ENCODE measurements at places on chromosomes 6 and 20.
A peak's percentile ranks its signal among the peaks of the same experiment; 100 is the strongest.

- DNase-seq, result no peak
Observed at GRCh38 chr6:42391441-42391840, 60.3 kb downstream of the TRERF1 start.

DNA sequence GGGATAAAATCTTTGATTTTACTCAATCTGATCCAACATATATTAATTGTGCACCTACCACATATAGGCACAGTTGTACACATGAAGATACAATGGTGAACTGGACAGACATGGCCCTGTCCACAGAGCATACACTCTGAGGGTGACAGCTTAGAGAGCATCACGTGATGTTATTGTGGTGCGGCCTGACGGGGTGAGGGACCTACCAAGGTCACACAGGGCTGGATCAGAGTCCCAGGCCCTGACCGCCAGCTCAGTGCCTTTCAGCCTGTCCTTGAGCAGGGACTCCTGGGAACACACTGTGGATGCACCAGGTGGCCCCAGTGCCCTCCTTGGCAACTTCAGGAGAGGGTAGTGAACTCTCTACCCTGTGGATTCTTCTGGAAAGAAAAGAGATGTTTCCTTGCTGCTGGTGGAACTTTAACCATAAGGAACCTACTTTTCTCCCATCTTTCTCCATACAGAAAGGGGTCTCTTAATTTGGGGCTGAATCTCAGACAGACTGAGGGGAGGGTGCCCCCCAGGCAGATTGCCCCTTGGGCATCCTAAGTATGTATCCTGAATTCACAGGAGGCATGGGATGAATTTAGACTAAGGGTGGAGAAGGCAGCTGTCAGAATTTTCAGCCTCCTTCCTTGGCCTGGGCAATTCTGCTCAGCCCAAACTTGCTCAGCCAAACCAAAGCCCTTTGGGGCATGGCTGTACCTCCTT, 26.5 kb downstream of the PCK1 start:
- DNase-seq, result no peak

DNA sequence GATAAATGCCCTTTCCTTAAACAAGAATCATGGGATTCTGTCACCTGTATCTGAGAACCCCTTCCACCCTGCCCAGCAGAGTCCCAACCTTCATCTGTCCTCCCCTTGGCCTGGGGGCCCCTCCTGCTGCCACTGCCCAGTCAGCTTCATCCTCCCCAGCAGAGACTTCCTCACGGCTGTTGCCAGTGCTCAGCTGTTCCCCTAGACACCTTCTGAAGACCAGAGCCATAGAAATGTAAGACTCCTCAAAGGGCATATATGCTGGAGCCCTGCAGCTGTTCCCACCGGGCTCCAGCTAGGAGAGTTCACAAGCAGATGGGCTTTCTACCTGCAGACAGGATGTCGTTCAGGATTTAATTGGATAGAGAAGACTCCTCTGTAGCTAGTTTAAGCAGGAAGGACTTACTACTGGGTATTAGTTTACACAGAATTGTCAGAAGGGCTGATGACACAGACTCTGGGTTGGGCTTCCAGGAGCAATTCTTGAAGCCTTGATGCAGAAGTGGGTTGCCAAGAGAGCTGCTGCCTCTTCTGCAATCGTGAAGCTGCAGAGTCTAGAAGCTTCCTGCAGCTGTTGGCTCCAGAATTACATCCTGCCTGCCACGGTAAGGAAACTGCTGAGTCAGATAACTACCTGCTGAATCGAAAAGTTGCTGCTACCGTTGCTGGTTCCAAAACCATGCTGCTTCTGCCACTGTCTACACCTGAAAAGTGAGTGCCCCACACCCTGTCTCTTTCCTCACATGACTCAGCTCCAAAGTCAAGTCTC, 57.1 kb upstream of the MLN start:
- DNase-seq, result no peak

GRCh38 chr20:13425381-13426135, 204.5 kb downstream of the ISM1 start:
- DNase-seq, result no peak

GRCh38 chr6:133553652-133554051, 312.5 kb downstream of the EYA4 start:
- no peak for DNase-seq

GRCh38 chr6:118387921-118388701, 160.0 kb upstream of the PLN start:
- DNase-seq, result peak; percentile 68

- no peak for DNase-seq
Observed at GRCh38 chr6:169117663-169118062, 136.0 kb downstream of the THBS2 start.

DNA sequence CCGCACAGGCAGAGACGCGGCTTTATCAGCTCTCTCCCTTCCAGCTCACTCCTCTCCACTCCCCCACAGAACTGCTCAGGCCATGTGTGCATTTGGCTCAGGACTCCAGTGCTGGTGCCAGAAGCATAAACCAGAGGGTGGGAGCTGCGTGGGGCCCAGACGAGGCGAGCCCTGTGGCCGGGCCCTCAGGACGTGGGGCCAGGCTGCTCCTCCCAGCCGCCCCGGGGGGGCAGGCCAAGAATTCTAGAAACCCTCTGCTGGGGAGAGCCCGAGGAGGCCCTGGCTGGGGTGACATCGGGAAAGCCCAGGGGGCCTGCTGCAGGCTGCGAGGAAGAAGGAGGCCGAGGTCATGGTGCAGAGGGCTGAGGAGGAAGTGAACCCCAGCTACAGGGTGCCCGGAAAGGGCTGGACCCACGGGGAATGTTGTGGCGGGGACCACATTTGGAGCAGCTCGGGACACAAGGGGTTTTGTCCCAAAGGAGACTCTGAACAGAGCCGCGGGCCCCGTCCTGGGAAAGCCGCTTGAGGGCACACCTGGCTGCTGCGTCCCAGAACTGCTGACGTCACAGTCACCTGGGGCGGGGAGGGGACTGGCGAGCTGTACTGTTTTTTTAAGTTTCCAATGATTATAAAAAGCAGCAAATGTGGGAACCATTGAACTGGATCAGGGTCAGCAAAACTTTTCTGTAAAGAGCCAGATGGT, 107.1 kb downstream of the BANF2 start:
- no peak for DNase-seq

DNA sequence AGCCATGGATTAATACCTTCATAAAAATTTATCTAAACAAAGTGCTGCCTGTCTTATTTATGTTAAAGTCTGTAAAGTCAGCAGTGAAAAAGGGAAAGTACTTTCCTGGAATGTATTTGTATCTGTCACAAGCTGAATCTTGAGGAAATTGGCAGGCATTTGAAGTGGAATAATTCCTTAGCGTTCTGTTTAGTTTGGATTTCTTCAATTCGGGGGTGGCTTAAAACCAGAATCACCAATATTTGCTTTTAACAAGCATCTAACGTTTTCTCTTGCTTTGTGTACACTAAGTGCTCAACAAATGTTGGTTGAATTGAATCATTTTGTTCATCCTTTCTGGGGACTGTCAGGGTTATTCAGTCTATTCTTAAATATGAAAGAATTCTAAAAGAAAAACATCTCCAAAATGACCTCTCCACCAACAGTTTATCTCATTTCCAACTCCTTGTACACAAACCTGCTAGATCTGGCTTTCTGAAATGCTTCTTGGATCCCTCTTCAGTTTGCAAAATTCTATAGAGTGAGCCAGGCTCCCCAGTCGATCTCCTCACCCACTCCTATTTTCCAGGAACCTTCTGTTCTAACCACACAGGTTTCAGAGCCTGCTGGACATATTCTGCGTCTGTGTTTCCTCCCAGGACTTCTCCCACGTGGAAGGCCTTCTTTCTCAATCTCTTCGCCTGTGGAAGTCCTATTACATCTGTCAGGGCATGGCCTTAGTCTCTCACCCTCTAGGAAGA, 2.0 kb upstream of the NPEPL1 start:
- no peak for DNase-seq

Data from foreskin melanocyte (primary cell).